ENCODE measurements at places on chromosomes 5 and 9.
A peak's percentile ranks its signal among the peaks of the same experiment; 100 is the strongest.

- no peak for DNase-seq
These were observed 28.8 kb upstream of the ADAMTS2 start for GRCh38 chr5:179373961-179374505.

DNA sequence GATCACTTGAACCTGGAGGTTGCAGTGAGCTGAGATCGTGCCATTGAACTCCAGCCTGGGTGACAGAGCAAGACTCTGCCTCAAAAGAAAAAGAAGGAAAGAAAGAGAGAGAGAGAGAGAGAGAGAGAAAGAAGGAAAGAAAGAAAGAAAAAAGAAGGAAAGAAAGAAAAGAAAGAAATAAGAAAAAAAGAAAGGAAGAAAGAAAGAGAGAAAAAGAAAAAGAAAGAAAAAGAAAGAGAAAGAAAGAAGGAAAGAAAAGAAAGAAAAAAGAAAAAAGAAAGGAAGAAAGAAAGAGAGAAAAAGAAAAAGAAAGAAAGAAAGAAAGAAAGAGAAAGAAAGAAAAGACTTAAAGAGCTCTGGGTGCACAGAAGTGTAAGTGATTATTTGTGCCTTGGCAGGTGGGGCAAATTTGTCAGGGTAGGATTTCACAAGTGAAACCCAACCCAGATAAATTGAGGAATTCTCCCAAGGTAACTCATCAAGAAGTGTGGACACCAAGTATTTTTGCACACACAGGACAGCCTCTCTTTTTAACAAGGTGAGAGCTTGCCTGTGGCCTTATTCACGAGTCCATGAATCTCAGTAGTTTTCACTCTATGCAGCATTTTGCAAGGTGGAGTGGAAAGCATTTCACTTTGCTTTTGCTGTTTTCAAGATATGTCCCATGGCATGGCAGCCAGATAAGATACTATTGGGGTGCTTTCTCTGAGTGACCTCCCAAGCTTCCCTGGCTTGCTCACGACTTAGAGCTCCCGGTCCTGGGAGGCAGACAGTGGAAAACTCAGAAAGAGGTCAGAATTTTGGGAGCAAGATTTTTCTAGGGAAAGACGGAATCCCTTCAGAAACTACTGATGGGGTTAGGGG is 57.8 kb downstream of the C9orf153 start:
- DNase-seq: no peak

- no peak for DNase-seq
These were observed 502.1 kb downstream of the NFIB start for GRCh38 chr9:13811876-13812275.

DNA sequence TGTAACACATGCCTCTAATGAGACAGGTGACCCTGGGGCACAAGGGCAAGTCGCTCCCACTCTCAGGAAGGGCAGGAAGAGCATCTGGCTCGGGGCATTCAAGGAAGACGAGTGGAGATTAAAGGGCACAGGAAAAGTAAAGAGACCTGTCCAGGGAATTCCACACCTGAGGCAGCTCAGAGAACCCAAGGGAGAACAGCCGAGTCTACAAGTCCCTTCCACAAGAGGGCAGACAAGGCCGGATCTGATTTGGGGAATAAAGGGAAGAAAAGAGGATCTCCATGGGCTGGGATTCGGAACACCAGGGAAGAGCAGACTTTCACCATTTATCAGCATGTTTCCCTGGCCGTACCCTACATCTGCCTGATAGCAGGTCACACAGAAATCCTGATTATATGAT is 28.1 kb downstream of the GPX3 start:
- no peak for DNase-seq

DNA sequence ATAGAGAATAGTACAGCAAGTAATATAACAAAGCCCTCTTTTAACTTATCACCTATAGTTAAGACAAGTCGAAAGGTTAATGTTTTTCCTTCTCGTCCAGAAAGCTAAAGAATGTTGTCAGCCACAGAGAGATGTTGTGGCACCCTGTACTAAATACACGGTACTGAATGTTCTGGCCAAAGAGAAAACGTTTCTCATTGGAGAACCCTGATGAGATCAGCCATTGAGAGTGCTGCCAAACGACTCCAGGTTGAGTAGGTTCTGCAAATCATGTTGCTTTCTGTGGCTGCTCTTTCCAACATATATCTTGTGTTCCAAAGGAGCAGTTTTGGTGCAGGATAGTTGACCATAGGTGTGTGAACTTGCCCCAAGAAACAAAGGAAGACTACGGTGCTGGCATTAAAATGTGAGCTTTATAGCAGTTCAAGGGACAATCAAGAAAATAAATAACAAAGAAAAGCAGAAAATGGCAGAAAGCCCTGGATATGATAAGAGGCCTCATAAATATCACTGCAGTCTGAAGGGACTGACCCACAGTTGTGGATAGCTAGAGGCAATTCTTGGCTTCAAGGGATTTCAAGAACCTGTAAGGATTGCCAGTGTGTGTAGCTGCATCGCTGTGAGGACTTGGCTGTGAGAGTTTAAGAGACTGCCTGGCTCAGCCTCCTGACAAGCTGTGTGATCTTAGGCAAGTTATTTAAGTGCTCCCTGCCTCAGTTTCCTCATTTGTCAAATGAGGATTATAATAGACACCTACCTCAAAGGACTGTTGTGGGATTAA is 102.7 kb downstream of the ARHGEF28 start:
- no peak for DNase-seq

DNA sequence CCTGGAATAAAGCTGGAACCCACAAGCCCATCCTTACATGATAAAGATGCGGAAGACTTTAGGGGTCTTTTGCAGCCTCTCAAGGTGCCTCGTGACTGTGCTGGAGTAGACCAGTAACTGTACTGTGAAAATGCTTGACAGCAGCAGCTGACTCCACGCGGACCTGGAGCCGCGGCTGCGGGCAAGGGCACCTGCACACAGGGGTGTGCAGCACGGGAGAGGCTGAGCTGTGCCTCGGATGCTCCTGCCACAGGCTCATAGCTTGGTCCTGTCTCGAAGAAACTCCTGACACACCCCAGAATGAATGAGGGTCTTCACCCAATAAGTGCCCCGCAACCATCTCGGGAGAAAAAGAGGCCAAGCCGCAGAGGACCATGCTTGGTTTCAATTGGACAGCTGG is 40.3 kb upstream of the CEP72 start:
- no peak for DNase-seq

- no peak for DNase-seq
These were observed 244.4 kb upstream of the FBXL7 start for GRCh38 chr5:15255576-15255975.

DNA sequence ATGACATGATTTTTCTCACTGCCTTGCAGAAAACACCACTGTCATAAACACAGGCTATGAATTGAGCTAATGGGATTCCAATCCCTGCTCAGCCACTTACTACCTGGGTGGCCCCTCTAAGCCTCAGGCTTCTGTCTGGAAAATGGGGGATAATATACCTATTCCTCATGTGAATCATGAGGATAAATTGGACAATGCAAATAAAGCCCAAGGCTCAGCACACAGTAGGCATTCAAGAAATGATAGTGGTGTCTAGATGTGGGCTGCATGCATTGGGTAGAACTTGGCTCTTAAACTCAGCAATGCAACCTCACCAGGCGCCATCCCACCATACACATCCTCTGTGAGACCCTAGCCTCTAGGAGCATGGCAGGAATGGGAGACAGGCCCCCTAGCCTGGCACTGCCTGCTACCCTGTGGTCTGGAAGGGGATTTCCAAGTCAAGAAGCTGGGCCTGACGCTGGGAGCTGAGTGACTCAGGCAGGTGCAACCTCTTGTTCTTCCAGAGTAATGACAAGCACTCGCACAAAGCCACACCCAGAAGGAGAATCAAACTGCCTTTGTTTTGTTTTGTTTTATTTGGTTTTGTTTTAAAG is 2.3 kb upstream of the TNIP1 start:
- peak; percentile 16 for DNase-seq

DNA sequence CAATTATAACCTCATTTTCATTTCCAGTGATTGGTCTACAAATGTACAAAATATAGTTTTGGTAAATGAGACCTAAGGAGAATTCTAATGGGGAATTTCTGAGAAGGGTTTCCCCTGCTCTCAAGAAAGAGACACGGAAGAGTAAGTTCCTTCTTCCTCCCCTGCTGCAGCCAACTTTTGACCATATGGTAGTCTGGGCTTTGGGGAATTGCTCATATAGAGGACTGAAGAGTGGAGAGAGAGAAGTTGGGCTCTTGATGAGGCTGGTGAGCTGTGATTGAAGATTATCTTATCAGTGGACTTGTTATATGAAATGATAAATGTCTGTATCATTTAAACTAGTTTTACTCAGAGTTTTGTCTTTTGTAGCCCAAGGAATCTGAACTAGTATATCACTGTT is 4.3 kb upstream of the LNPEP start:
- no peak for DNase-seq

DNA sequence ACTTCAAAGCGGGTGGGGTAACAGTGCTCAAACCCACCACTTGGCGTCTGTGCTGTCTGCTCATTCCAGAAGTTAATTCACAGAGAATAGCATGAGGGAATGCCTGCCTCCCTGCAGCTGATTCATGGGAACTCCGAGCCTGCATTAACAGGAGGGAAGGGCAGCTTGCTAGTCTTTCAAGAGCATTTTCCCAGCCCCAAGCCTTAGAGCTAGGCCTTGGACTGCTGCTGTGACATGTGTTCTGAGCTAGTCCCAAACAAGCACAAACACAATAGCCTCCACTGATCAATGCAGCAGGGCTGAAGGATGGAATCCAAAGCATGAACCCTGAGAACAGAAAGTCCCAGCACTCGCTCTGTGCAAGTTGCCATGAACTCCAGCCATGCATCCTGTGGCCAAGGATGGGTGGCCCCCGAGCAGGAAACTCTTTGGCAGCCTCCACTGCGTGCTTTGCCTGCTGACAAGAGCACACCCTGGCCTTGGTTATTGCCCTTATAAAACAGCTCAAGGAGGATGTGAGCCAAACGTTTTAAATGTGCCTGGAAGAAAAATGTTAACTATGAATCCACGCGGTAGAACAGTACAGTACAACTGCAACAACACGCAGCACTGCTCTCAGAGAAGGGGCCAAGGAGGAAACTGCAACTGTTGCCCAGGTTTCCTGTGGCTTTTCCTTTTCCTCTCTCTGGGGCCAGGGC is 653.1 kb upstream of the KLF4 start:
- DNase-seq: no peak

DNA sequence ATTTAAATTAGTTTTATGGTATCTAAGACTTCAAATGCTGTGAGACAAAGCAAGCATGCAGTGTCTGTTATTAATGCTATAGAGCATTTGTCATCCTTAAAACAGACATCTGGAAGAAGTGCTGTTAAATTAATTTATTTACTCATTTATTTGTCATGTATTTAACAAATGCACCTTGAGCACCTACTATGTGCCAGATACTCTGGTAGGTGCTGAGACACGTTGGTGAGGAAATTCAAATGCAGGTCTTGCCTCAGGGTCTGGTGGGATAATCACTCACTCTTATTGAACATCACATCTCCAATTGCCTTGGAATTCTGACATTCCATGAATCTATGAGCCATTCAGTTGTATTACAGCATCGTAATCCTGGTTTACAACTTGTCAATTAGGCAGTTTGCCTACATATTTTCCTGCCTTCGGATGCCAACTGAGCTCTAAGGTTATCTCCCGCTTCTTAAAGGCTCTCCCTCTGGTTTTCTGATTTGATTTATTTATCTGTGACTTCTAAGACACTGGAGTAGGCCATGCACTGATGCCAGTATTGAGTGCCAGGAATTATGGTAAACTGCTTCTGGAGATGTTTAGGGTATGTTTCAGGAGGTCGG is 56.0 kb upstream of the RPS23 start:
- DNase-seq: no peak

- no peak for DNase-seq
These were observed 21.0 kb upstream of the TBCA start for GRCh38 chr5:77797136-77797535.

DNA sequence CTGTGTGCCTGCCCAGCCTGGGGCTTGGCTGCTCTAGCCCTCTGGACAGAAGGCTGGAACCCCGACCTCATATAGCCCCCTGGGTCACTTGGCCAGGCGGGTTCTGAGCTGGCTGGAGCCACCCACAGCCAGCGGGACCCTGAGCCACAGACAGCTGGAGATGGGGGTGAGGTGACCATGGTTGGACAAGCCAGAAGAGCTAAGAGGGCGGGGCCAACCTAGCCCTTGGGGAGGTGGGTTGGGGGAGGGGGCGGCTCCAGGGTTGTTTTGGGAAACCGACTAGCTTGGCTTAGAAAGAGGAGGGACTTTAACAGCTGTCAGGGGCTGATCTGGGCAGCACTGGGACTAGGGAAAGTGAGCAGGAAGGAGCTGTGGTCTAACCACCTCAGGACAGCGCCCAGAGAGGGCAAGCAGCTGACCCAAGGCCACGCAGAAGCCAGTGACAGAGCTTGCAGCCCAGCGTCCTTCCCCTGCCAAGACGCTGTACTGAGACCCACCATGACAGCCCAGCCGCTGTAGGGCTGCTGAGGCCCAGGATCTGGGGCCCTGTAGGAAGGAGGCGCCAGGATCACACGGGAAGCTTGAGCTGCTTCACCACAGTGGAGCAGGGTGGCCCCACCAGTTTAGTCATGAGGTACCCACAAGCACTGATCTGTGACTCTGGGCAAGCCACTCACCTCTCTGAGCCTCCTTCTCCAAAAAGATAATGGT is 2.2 kb downstream of the AIF1L start:
- no peak for DNase-seq

DNA sequence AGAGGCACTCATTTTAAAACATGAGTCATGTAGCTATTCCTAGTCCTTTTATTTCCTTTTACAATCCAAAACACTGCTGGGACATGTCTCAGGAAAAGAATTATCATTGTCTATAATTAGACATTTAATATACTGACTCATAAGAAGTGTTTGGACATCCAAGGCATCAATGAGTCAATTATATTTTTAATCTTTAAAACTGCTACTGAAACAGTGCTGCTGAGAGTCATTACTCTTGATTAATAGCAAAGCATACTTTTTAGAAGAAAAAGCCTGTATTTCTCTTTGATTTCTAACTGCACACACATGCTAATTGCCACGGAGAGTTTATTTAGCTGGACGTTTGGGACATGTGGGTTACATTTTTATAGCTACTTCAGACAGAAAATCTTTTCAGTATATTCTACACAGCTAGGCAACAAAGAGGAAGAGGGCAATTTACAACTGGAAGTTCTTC is 1249.0 kb upstream of the CDH18 start:
- DNase-seq: no peak

GRCh38 chr5:55333811-55334210 is 26.0 kb downstream of the MTREX start:
- DNase-seq: no peak

- DNase-seq: no peak
These were observed 209.7 kb downstream of the CAAP1 start for GRCh38 chr9:26682796-26683496.

DNA sequence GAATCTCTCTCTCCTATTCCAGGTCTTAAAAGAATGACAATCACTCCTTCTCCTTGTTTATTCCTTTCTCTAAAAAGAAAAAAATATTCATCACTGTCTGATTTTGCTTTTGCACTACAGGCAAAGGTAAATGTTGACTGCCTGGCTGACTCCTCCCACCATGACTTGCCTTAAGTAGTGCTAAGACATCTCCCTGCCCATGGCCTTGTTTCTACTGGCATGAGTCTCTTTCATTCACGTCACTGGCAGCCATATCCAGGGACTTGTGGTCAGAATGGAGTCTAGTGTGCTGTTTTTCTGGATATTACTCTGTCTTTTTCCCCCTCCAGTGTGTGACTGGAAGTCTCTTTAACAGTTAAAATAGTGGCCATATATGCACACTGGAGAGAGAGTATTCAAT is 522.9 kb upstream of the DAB2 start:
- no peak for DNase-seq

- DNase-seq: no peak
These were observed 66.2 kb downstream of the CDC42SE2 start for GRCh38 chr5:131330031-131330430.
